CD4-positive, alpha-beta T cell treated with Interleukin-4 for 4 hours (primary cell): ENCODE measurements at places on chromosomes 1 and 21.

- DNase-seq, result no peak
Observed at GRCh38 chr1:24302209-24302611, 16.9 kb upstream of the GRHL3 start.

DNA sequence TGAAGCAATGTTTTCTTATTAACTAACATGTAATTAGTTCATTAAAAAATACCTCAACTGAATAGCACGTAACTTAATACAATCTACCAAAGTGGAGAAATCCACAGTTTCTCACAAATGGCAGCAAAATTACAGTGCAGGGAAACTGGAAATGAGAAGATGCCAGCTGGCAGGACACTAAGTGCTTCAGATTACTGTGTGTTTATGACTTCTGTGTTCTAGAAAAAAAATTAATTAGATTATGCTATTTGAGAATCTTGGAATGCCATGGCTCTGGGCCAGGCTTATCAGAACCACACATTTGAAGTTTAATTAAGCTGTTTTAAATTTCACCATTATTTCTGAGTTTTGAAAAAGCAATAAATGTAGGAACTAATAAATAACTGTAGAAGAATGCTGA, 357.6 kb downstream of the TGFB2 start:
- DNase-seq, result no peak

- no peak for DNase-seq
Observed at GRCh38 chr1:41682845-41683625, 198.6 kb upstream of the EDN2 start.

DNA sequence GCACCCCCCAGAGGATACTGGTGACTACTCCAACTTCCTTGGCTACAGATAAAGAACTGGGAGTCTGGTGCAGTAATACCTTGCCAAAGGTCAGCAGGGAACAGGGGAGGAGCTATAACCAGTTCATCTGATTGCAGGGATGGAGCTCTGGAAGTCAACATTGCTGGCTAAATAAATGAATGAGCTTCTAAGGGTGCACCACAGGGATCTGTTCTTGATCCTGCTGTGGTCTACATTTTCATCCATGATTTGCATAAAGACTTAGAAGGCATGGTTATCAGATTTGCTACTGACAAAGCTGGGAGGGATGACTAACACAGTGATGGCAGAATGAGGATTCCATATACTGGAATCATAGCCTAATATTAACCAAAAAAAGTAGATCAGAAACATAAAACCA, 18.3 kb downstream of the PLEKHA6 start:
- DNase-seq, result no peak

DNA sequence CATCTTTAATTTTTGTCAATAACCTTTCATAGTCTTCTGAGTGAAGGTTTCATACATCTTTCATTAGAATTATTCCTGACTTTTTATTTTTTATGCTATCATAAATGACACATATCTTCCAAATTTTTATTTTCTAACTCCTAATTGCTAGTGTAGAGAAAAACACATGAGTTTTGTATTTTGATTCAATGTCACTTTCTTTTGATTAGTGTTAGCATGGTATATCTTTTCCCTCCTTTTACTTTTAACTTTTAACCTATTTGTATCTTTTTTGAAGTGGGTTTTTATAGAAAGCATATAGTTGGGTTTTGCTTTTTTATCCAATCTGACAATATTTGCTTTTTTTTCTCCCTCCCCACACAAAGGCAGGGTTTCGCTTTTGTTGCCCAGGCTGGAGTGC, 43.2 kb downstream of the SDCCAG8 start:
- DNase-seq, result no peak

DNA sequence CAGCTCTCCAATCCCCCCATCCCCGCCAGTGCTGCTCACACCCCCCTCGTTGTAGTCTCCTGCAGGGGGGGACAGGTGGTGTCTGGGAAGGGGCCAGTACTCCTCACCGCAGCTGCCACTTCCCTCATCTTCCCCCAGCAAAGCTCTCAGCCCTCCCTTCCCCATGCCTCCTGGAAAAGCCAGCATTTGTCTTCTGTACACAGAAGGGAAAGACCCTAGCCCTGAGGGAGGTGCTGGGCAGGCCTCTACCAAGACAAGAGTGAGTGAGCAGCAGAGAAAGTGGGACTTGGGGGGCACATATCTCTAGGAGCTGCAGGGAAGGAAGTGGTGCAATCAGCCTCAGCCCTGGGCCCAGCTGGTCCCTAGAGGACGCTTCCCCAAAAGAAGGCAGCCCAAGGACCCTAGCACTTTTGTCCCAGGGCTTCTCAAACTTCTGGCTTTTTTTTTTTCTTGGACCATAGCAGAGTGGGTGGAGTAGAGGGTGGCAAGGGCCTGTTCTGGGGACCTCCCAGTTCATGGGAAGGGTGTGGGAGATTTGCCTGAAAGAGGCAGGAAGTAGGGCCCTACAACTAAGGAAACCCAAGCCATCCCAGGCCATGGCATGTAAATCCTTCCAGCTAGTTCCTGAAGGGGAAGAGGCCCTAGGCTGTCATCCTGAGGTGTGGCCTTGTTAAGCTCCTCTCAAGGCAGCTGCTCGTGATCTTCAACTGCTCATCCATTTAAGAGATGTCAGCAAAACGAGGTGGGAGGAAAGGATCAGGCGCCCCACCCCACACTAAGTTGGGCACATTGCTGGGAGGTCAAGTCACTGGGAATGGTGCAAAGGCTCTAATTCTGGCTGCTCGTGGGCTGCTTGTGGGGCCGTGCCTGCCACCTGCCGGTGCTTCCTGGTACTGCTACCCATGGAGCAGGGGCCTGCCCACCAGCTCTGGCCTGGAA, 12.6 kb downstream of the ZC3H12A start:
- peak; percentile 67 for DNase-seq

- DNase-seq, result no peak
Observed at GRCh38 chr1:67997746-67998145, 52.7 kb downstream of the DIRAS3 start.

- DNase-seq, result no peak
Observed at GRCh38 chr1:3460672-3461131, 6.2 kb downstream of the ARHGEF16 start.

- no peak for DNase-seq
Observed at GRCh38 chr1:998745-998994, 1.2 kb downstream of the HES4 start.

GRCh38 chr1:18938707-18939070, 17.8 kb downstream of the IFFO2 start:
- DNase-seq, result no peak

DNA sequence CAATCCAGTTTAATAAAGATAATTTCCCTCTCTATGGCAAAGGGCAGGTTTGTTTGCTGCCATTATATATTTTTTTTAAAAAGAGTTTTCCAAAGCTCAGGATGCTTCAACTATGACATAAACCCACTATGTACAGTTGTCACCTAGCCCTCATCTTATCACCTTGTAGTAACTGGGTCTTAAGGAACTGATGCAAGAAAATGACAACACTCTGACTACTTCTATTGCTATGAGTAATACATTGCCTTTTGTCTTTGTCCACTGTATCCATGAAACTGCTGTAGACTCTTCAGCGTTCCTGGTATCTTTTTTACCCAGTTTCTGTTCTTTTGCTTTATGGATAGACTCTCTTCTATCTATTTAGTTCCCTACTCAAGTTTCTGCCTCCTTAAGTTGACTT, 586.5 kb downstream of the NEGR1 start:
- no peak for DNase-seq

DNA sequence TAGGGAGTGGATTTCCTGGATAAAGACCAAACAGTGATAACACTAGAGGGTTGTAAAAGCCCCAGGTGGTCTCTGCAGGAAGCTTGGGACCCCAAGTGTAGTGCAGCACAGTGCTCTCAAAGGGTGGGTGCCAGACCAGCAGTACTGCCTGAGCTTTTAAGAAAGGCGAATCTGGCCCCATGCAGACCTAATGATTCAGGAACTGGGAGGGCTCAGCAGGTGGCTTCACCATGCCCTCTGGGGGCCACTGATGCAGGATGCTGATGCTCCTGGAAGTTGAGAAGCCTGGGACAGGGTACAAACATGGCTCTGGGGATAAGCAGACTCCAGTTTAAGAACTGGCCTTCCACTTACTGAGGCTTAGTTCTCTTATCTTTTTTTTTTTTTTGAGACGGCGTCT, 29.1 kb upstream of the NEK2 start:
- DNase-seq, result no peak

DNA sequence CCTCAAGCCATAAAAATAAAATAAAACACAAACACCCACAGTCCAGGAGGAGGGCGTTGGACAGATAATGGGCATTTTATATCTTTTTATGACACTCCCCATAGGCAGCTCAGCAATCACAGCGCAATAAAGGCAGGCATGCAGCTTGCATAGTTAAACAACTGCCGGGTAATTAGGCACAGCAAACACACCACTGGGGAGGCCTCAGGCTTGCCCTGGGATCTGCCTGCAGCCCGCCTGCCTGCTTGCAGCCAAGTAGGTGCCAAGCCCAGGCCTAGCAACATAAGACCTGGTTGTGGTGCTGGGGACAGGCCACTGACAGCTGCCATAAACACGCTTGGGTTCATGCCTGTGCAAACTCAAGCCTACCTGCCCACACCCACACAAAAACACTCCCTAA, 54.2 kb downstream of the DMAP1 start:
- DNase-seq, result no peak

- no peak for DNase-seq
Observed at GRCh38 chr1:242228991-242229390, 230.1 kb upstream of the MAP1LC3C start.

DNA sequence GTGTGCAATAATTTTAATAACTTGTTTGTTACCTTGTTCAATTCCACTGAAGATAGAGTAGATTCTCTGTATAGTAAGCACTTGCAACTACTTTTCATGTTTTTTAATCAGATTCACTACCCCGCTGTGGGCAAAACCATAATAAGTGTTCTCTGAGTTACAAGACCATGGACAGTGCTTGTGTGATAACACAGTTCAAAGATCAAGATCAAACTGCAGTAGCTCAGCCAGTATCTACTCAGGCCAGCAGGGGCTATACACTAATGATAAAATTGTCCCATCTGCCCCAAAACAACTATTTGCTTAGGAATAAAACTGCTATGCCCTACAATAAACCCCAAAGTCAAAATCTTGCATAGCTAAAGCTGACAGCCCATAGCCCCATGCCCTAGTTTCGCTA, 129.6 kb downstream of the LRRC7 start:
- DNase-seq, result no peak

- DNase-seq, result no peak
Observed at GRCh38 chr21:43944078-43944633, 68.0 kb upstream of the TRAPPC10 start.

- peak; percentile 21 for DNase-seq
Observed at GRCh38 chr1:184388319-184388889, 1.6 kb downstream of the C1orf21 start.

DNA sequence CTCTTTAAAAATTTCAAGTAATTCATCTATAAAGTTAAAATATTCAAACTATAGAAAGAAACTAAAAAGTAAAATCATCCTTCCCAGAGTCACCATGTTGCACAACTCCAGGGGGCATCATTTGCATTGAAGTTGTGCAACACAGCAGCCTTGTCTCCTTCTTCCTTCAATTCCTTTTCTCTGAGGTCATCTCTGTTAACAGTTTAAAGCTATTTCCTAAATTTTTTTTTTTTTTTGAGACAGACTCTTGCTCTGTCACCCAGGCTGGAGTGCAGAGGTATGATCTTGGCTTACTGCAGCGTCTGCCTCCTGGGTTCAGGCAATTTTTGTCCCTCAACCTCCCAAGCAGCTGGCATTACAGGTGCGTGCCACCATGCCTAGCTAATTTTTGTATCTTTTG, 7.1 kb downstream of the RHBG start:
- no peak for DNase-seq

DNA sequence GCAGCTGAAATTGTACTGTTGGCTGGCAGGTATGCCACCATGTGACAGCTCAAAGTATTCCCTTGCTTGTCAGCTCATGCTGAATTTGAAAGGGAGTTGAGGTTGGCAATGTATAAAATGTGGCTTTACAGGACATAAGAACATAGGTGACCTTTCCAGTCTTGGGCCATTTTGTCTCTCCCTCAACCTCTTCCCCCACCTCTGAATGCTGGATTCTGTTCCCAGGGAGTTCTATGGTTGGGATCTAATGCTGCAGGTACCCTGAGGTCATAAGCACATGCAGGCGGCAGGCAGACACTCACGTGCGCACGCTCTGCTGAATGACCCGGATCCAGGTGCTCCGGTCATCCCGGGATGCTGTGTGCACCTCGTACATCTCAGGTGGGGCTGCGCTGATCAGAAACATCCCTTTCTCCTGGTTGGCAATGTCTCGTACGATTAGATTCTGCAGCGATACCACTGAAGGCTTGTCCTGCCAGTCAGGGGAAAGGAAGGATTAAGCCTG, 16.0 kb downstream of the RXFP4 start:
- DNase-seq, result no peak

DNA sequence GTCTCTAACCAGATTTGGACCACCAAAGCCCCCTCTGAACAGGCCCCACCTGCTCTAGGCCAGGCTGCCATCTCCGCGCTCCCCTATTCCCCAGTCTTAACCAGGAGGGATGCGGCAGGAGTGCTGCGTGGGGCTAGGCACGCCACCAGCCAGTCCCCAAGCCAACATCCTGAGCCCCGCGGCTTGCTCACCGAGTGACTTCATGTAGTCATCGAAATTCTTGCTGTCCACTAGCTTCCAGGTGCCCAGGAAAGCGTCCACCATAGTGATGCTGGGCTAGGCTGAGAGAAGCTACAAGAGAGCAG, 173 bp downstream of the FABP3 start:
- DNase-seq, result no peak

DNA sequence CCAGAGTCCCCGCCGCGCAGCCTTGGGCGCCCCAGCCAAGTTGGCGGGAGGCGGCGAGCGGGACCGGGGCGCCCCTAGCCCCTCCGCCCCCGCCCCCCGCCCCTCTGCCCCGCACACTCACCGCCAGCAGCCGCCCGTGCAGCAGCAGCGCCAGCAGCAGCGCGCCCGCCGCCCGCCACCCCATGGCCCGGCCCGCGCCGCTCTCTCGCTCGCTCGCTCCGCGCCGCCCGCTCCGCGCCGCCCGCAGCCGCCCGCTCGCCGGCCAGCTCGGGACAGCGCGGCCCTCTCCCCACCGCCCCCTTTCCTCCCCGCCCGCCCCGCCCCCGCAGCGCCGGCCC, at the start of gene HSPG2:
Gene HSPG2, minus strand, starts transcription at position 277 of the 338 bp plus-strand sequence. Its CDS starts 93 bp downstream, at position 184.
- DNase-seq, result no peak

DNA sequence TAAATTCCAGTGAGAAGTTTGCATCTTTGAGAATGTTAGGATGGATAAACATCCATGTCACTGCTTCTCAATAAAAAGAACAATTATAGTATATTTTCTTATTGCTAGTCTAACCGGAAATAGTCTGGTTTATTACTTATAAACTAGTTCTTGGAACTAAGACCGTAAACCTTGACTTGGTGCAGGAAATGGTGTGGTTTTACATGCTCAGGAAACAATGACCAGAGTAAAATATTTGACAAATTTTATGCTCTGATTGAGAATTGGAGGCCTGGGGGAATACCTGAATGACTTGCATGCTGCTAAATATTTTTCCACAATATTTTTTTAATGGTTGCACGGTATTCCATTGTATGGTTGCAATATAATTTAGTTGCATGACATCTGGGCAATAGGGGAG, 76.3 kb downstream of the XCL2 start:
- DNase-seq, result peak; percentile 55

DNA sequence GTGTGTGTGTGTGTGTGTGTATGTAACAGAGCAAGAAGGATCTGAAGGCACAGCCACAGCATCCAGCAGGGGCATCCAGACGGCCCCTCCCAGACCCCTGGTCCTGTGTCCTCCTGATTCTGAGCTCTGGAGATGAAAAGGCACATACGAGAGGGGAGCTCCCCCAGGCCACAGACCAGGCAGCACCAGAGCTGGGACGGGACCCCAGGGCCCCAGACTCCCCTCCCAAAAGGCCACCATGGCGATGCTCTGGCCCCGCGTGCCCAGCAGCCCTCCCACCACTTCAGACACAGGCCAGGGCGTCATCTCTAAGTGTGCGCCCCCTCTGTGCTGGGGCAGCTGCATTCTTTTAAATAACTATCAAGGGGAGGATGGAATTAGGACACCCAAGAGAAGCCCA, 245.8 kb downstream of the MATN1 start:
- DNase-seq, result no peak
